ENCODE measurements at places on chromosomes 2 and 18.

DNA sequence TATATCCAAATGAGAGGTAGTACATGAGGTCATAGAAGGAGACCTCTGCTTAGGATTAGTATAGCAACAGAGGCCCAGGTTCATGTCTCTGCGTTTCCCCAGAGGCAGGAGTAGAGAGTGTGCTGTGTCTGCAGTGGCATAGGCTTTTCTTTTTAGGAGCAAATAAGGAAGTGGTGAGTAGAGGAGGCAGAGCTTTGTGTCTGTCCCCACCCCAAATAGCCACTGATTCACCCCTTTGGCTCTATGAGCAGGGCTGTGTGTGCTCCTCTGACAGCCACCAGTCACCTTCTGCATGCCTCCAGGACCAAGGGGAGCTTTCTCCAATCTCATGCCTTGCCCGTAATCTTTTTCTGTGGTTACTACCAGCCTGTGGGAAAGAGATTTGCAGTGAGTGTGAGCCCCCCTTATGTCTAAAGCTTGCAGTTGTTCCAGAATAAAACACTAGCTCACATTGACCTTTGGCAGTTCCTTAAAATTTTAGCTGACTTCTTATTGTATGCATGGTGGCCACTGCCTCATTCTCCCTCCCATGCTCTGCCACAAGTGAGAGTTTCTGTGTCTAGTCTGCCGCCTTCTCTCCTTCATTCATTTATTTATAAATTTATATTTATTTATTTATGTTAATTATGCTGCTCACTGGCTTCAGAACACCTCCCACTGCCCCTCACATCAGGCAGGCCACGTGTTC is 23.5 kb upstream of the ELAC1 start:
- DNase-seq: no peak

DNA sequence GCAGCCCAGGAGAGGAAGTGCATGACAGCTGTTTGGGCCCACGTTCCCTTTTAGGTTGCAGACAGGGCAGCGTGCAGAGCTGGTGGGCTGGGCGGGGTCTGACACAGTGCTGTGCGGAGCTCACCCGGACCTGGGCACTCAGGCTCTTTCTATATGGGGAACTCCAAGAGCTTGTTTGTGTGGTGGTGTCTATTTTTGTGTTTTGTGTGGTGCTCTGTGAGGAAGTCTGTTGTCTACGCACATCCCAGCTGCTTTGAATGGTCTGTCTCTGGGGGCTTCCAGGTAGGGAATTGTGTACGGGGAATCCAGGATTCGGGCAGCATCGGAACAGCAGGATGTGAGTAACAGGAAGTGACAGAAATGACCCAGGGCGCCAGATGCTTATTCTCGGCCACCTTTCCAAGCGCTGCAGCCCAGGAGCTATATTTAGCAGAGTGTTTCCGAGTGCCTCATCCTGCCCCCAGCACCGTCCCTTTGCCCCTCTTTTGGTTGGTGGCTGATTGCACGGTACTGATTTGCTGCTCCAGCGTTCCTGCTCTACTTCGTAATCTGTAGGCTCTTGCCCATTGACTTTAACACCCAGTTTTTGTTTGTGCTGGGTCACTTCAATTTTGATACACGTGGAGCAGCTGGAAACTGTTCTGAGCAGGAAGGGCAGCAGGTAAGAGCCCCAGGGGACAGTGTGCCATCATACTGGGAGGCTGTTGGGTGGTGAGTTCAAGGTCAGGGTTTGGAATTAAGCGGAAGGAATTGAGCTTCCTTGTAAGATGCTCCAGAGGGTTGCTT is 64.7 kb downstream of the DGKD start:
- DNase-seq: no peak

DNA sequence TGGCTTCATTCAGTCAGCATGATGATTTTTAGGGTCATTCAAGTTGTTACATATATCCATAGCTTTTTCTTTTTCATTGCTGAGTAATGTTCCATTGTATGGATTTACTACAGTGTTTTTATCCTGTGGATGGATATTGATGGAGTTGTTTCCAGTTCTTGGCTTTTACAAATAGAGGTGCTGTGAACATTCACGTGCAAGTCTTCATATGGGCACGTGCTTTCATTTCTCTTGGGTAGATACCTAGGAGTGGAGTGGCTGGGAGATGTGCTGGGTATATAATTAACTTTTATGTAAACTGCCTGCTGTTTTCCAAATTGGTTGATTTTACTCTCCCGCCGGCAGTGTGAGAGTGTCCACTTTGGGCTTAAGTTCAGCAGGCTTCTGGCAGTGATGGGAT is 16.5 kb downstream of the AGAP1 start:
- no peak for DNase-seq

DNA sequence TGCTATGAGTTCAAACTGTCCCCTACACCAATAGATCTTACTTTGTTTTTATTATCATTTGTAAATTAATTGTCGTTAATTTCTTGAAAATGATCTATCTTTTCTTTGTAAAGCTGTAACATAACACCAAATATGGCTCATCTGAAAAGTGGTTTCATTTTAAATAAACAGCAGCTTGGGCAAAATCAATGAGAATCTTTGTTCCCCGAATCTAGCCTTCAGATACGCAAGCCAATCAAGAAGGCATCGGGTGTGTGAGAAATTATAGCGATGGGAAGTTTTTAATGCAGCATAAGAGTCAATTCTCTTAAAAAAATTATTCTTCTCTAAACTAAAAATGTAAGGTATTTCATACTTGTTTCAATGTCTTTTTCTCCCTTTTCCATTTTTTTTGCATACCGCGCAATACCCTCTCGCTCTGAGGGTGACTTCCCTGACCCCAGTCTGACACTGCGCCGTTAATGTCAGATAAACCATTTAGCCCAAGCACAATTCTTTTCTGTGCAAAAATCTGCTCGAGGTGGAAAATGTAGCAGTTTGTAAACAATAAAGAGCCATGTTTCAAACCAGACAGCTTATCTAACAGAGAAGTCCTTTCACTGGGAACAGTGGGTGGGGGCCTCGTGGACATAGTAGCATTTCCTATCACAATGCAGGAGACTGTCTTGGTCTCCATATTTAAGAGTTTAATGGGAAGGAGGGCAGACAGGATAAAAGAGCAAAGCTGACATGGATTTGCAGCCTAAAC is 129.4 kb downstream of the TCF4 start:
- no peak for DNase-seq

DNA sequence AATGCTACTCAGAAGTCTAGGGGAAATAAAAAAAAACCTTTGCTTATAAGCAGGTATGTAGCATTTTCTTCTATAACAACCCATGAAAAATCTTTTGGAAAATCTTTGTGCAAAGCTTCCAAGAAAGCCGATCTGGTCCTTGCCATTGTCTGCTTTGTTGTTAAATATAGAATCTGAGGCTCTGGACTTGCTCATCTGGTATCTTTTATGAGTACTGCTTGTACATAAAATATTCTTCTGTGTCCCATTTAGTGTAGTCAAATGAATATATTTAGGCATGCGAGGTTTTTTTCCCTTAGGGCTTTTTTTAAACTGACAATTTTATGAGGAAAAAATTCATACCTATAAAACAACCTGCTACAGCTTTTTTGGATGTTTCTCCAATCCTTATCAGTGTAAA is 45.0 kb upstream of the RMND5A start:
- DNase-seq: no peak

- DNase-seq: no peak
These were observed 1.8 kb downstream of the NGEF start for GRCh38 chr2:233011268-233011650.

DNA sequence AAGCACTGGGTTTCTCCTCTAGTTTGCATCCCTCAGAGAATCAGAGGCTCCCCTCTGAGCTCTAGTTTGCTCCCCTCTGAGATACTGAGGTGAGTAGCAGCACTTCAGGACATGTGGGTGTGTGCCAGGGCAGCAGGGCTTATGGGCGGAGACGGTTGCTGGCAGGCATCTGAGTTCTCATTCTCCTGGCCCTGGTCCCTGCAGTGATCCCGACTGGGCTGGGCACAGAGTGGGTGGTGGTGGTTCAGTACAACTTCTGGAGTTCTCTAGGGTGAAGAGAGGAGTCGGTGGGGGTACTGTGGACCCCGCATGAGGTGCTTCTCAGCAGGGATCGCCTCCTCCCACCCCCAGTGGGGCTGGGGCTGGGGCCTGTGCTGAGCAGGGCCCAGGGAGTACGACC is 47.9 kb downstream of the BOLA3 start:
- no peak for DNase-seq

GRCh38 chr2:14560716-14561115 is 71.8 kb upstream of the LRATD1 start:
- no peak for DNase-seq

GRCh38 chr2:12141618-12142258 is 395.3 kb downstream of the LPIN1 start:
- no peak for DNase-seq

GRCh38 chr18:65221736-65222135 is 529.1 kb upstream of the CDH7 start:
- DNase-seq: no peak

DNA sequence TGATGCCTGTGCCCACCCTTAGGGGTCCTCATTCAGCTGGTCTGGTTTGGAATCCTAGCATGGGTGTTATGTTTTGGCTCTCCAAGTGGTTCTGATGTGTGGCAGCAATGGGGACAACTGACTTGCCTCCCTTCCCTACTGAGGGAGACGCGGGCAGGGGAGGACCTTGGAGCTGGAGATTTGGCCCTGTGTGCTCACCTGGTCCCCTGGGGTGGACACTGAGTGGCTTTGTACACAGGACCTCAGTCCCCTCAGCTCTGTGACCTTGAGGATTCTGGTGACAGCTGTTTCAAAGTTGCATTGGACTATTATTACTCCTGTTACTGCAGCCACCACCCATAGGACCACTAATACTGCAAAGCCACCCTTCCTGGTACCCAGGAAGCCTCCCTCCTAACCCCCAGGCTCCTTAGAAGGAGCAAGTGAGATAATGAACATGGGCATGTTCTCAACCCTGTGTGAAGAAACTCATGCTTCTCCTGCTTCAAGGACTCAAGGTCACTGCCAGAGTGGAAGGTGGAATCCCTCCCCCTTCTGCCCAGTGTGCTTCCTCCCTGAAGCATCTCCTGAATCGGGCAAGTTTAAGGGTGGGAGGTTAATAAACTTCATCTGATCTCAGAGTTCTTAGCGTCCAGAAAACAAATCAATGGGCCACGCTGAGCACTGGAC is 26.5 kb downstream of the TMEM182 start:
- no peak for DNase-seq

DNA sequence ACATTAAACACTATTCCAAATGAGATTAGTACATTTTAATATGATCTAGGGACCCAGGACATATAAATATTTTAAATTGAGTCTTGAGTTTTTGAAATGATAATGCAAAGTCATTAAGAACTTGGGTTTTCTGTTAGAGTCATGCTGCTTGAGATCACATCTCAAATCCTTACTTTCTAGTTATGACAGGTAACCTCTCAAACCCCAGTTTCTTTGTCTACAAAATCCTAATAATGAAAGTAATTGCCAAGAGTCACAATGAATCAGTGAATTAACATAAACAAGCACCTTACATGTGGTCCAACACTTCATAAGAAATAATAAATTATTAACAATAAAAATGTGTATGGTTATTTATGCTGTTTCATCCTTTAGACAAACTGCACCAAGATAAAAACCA is 607.6 kb downstream of the LRP1B start:
- DNase-seq: no peak

GRCh38 chr2:69947325-69947931 is 14.0 kb downstream of the ASPRV1 start:
- DNase-seq: no peak

GRCh38 chr2:3830796-3831195 is 127.4 kb downstream of the DCDC2C start:
- no peak for DNase-seq

- DNase-seq: no peak
These were observed 165.7 kb upstream of the KCNJ3 start for GRCh38 chr2:154532763-154533162.

DNA sequence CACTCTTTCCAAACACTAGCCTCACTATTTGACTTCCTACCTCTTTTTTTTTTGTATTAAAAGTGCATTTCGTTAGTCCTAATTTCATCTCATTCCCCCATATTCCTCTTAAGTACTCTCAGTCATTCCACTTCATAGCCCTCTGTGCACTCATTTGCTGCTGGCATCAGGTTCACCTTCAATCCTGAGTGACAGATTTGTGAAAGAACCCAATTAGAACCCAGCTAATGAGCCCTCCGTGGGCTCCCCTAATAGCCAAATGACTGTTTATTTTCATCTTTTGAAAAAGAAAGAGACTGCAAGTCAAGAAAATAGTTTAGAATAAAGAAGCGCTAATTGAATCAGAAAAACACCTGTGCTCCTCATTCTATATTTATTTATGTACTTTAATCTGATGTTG is 512.1 kb upstream of the LRATD1 start:
- no peak for DNase-seq

GRCh38 chr18:21851327-21851961 is 110.9 kb downstream of the MIB1 start:
- no peak for DNase-seq

- DNase-seq: no peak
These were observed 10.1 kb upstream of the SPRED2 start for GRCh38 chr2:65442420-65443020.

GRCh38 chr18:32139835-32140283 is 48.2 kb downstream of the RNF138 start:
- no peak for DNase-seq

- DNase-seq: no peak
These were observed 289.2 kb downstream of the TDRD15 start for GRCh38 chr2:21412944-21413443.

DNA sequence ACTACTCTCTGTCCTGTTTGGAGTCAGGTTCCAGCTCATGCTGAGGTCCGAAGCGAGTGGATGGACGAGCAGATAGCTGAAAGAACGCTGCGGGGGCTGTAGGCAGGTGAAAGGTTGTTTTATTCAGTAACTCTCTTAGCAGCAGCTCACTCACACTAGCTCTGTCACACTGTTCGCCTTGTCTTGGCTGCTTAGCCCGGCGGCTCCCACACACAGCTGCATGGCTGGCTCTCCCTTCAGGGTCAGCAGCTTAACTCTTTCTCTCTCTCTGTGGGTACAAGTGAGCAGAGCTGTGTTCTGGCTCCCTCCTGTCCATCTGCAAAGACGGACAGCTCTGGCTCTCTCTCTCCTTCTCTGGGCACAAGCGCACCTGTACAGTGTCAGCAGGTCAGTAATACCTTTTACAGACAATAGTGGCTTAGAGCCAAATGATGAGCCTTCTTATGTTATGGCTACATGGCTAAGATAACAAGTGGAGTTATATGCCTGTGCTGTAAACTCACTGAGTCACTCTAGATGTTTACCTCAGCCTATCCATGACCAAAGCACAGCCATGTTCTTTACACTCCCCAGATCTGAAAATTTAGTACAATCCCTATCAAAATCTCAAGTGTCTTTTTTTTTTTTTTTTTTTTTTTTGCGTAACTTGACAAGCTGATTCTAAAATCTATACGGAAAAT is 149.3 kb downstream of the GALNT1 start:
- DNase-seq: no peak

DNA sequence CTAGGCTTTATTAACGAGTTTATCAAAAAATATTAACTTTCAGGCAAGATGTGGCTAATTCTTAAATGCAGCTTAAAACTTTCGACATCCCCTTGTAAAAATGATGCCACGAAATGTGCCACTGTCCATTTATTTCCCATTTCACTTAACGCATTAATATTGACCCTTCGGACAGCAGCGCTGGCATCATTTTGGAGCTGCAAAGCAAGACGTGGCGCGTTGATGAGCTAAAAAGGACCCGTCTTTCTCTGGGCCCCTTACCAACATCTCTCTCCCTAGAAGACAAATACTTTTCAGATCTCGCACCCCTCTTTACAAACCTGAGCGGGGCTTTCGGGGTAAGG is 367.9 kb downstream of the MTX2 start:
- no peak for DNase-seq

GRCh38 chr2:172922306-172922705 is 153.3 kb upstream of the MAP3K20 start:
- DNase-seq: no peak

- no peak for DNase-seq
These were observed 52.9 kb upstream of the XDH start for GRCh38 chr2:31467426-31467825.

GRCh38 chr2:222862909-222863544 is 2.2 kb downstream of the ACSL3 start:
- no peak for DNase-seq

All from DMS 273 treated with DMSO at 0.1 percent for 48 hours (cell line).